Tongue (tissue), 3 donors: ENCODE measurements at places on chromosomes 3 and 15.
A peak's percentile ranks its signal among the peaks of the same experiment; 100 is the strongest.

DNA sequence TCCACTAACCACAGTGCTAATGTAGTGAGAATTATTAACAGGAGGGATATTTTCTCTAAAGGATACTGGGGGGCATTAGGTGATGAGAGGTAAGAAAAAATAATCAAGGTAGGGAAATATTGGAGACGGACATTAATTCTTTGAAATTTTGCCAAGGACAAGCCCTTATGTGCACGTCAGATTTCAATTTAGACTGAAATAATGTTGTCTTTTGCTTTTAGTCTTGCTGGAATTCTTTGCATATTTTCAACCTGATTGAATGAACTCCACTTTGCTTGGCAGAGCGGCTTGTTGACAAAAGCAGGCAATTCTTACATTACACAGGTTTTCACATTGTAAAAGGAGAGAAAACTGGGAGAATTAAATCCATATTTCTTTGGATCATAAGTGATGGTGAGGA lies 25.0 kb upstream of the C3orf52 start:
- DNase-seq: peak; percentile 29

- DNase-seq: peak; percentile 47
Measured at GRCh38 chr3:149016669-149017541, 25.6 kb downstream of the GYG1 start.

DNA sequence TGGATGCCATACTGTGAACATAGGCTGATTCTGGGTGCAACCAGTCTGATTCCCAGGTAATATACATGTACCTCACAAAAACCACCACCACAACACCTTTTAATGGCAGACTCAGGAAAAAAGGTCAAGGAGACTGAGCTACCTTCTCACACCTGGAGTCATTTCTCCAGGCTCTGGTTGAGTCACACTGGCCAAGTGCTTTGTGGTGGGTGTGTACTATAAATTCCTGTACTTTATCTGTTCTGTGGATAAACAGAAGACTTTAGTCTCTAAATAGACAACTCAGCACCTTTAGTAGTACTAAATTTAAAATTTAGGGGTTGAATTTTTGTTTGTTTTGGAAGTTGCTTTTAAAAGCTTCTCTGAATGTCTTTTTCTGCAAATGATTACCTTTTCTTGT lies 46.7 kb downstream of the TOP2B start:
- no peak for DNase-seq

DNA sequence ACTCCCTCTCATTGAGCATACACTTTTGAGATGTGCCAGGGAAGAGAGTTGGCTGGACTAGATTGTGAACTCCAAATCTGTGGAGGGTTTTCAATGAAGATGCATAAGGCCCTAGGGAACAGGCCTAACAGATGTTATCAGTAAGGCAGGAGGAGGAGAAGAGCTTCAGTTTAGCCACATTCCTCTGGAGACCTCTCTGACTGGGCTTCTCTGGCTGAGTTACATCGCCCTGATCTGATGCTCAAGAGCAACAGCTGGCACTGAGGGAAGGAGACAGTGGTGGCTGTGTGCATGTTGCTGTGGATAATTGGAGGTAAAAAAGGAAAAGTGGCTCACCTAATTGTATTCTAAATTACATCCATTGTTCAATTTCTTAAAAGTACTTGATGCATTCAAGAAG lies 206.4 kb upstream of the CFAP20DC start:
- no peak for DNase-seq

GRCh38 chr15:38002883-38003477 lies 68.5 kb downstream of the TMCO5A start:
- peak; percentile 44 for DNase-seq

DNA sequence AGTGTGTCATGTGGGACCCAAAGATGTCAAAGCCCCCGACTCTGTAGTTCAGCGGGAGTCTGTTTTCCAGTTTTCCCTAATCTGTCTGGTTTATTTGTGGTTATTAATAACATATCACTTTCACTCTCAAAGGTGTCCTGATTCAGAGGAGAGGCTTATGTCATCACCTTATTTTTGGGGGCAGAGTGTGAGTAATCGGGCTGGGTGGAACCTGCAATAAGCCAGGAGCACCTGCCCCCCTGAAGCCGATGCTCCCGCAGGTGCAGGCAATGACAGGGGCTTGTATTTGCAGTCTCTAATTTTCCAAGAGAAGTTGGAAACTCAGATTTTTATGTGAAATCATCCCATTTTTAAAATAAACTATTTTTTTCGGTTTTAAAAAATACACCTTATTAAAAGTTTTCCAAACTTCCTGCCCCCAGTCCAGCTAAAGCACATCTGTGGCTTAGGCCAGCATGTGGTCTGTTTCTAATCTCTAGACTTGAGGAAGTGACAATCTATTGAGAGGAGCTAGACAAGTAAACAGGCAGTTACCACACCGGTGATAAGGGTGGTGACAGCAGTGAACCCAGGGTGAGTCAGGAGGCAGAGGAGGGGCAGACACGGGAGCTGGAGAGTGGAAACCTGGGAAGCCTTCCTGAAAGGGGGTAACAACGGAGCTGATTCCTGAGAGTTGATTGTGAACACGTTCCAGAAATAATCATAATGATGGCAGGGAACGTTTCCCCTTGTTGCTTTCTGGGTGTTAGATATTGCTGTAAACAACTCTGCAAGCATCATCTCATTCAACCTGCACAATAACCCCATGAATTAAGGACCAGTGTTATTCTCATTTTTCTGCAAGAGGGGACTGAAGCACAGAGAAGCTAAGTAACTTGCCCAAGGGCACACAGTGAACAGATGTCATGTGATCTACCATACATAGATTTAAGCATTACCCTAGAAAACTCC lies 37.2 kb downstream of the BHLHE40 start:
- no peak for DNase-seq

GRCh38 chr15:36029606-36030210 lies 483.7 kb upstream of the DPH6 start:
- no peak for DNase-seq

DNA sequence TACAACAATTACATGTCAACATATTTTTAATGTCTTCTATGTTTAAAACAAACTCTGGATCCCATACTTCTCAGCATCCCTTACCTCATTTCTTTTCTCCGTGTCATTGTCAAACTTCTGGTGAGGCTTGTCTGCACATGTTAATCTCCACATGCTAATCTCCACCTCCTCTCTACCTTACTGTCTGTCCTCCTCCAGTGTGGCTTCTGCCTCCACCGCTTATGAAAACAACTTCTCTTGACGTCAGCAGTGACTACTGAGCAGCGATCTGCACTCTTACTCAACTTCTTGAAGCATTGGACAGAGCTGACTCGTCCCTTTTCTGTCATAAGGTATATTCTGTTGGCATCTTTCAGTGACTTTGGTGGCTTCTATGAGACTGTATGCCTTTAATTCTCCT lies 338.2 kb upstream of the THRB start:
- no peak for DNase-seq

DNA sequence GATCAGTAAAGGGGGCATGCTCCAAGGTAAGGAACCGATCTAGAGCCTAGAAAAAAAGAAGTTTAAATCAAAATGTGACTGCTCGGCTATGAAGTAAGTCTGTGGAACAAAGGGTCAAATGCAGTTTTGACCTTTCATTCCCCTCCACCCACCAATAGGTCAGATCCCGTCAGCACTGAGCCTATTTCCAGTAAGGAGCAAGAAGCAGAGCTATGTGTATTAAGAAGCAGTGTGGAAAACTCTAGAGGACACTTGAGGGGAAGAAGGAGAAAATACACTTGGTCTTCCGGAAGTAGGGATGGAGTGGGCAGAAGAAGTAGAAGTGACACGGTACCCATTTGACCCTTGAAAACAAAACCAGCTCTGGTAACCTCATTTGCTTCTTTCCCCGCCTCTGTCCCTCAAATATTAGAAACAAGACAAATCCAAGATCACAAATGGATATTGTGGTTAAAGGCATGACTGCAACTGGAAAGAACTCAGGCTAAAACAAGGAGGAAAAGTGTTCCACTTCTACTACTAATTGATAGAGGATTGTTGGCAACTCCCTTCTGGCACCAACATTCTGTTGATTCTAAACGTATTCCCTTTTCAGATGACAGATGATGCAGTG lies 888.3 kb upstream of the NR2F2 start:
- no peak for DNase-seq

DNA sequence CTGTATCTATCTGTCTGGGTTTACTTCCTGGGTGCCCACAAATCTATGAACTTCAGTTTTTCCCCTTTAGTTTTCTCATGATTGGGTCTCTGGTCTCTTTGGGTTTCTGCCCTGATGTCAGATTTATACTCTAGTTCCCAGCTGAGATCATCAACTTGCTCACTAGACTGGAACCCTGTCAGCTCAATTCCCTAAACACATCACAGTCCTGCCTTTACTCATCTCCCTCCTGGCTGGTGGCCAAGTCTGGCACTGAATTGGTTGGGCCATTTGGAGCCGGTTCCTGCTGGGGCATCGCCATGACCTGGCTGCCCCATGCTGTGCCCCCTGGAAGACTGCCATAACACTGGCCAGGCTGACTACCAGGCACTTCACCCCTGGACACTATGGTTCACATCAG lies 345.3 kb downstream of the CHST2 start:
- no peak for DNase-seq
